ENCODE measurements at places on chromosomes 7 and 10.

DNA sequence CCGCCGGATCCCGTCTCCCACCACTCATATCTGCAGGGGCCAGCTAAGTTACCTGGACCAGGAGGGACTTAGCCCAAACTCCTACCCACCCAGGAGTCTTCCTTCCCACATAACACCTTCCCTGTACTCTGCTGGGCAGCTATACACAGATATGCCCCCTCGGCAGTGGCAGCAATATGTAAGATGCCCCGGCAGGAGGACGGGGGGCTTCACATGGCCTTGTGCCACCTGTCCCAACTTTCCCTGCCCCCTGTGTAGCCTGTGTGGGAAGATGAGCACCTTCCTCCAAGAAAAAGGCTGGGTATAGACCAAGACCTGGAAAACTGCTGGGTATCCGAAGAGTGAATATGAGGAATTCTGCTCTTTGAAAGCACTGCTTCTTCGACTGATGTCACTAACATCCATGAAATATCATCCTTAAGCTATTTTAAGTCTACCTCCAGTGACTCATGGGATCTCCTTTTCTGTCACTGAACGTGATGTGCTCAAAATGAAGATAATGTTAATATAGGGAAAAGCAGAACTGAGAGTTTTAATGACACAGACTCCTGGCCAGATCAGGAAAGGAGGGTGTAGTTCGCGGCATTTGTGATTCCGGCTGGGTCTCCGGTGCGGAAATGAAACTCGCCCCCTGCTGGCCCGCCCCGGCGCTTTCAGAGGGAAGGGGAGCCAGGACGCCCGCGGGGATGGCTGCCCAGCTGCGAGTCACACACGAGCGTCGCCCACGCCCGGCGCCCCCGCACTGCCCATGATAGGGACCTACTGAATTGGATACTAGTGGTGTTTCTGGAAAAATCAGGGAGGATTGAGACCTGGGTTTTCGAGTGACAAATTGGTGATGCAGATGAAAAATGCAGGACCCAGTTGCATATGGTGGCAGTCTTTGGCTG lies 256.9 kb upstream of the NFE2L3 start:
- peak; percentile 91 for DNase-seq

DNA sequence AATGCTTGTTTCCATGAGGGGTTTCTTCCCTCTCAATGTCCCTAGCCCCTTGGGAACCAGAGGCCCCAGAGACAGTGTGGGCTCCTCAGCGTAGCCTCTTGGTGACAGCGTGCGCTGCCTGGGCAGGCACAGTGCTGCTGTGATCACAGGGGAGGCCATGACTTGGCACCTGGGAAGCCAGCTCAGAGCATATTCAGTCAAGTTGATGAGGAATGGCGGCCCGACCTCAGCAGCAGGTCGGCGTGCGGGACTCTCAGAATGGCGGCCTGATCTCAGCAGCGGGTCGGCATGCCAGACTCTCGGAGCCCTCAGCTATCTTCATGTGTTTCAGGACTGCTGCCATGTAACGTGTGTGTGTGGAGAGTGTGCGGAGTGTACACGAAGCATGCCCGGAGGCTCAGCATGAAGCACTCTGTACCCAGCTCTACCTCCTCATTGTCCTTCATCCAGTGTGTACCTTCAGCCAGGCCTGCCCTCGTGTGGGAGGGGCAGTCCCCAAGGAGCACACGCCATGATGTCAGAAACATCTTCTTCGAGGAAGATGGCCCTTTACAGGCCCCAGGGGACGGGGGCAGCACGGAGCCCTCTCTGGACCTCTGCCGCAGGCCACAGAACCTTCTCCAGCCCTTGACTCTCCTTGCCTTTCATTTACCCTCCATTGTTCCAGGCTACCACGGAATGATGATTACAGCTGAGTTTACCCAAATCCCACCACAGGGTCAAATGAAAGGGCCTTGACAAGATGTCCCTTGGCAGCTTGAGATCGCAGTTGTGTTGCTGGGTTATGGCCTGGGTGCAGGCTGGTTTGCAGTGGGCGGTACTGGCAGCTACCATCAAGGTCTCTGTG lies 130.4 kb downstream of the SMURF1 start:
- no peak for DNase-seq

GRCh38 chr7:3643091-3643490 lies 342.0 kb downstream of the SDK1 start:
- DNase-seq = no peak

GRCh38 chr10:132115732-132116131 lies 50.0 kb downstream of the JAKMIP3 start:
- no peak for DNase-seq

DNA sequence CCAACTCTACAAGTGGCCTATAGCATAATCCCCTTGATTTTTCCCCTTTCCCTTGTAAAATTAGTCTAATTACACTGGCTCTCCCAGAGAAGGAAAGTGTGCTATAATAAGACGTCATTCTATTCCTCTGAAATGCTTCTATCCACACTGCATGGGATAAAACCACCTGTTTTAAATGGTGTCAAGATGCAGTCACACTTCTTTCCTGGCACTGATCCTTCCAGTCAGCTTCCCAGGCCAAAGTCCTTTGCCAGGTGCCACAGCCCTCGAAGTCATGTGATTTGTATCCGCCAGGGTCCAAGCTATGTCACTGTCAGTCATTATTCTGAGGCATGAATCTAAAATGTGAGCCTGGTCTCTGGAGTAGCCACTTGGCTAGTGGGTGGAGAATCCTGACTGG lies 169.0 kb upstream of the KIAA1217 start:
- no peak for DNase-seq

GRCh38 chr7:146670532-146670931 lies 553.9 kb downstream of the CNTNAP2 start:
- DNase-seq = no peak

DNA sequence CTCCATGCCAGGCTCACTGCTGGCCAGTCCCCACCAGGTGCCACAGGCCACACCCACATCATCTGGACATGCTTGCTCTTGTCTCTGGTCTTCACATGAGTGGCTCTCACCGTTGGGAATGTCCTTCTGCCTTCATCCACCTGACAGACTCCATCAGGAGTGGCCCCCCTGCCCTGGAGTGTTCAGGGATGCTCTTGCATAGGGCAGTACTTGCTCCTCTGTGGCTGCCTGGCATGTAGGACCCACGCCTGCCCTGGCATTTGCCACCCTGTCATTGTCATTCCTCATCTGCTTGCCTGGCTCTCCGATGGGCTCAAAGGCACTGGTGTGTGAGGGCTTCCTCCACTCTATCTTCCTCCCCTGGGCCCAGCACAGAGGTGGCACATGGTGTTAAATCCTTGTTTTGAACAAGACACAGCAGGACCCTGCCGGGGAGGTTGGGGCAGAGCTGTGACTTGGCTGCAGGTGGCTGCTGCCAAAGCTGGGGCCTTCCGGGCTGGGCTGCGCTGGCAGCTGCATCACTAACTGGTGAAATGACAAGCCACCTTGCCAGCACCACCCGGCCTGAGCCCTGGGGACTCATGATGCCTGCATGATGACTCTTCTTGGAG lies 1.8 kb downstream of the SH2D4B start:
- no peak for DNase-seq

DNA sequence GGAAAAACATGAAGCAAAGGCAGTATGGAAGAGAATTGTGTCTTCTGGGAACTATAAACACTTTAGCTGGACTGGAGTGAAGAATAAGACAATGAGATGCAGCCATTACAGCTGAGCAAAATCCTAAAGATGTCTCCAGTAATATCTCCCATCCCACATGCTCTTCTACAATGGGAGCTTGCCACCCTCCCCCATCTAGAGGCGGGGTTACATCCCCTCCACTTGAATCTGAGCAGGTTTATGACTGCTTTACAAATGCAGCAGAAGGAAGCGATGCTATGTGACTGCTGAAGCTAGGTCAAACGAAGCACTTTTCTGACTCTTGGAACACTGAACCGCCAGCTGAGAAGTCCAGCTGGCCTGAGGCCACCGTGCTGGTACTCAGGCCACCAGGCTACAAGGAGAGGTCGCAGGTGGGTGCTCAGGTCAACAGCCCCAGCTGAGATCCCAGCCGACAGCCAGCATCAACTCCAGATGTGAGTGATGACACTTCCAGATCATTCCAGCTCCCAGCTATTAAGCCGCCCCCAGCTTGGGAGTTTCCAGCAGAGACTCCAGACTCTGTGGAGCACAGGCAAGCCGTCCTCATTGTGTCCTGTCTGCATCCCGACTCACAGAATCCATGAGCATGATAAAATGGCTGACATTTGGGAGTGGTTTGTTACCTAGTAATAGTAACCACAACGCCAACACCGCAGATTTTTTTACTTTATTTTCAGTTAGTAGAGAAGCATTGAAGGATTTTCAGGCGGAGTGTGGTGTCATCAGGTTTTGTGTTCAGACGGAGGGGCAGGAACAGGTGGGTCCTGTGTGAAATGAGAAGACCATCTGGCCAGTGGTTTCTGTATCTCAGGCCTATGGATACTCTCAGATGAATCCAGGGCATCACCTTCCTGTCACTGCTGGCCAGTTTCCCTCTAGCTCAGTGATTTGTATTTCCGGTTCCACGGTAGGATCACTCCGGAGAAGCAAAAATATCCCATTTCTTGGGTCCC lies 89.3 kb downstream of the NPY start:
- no peak for DNase-seq

- DNase-seq = no peak
These were observed 80.3 kb upstream of the LYZL2 start for GRCh38 chr10:30709700-30710358.

- peak; percentile 39 for DNase-seq
These were observed 276.1 kb upstream of the NEBL start for GRCh38 chr10:21172930-21173801.

DNA sequence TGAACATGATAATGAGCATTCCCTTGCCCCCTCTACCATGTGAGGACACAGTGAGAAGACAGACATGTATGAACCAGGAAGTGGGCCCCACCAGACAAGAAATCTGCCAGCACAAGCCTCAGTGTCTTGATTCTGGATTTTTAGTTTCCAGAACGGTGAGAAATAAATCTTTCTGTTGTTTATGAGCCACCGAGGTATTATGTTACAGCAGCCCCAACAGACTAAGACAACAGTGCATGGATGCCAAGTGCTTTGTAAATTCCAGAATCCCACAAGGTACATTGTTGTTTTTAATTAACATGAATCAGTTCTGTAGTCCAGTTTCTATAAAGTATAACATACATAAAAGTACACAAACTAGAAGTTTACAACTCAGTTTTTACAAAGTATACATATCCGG lies 162.2 kb downstream of the ARHGAP21 start:
- DNase-seq = no peak

All from glutamatergic neuron (in vitro differentiated cells).